ENCODE measurements at places on chromosomes 2 and 18.

GRCh38 chr2:41101281-41101680 is 649.4 kb upstream of the SLC8A1 start:
- no peak for DNase-seq

- DNase-seq = no peak
Observed at GRCh38 chr2:60100034-60100433, 453.4 kb downstream of the BCL11A start.

DNA sequence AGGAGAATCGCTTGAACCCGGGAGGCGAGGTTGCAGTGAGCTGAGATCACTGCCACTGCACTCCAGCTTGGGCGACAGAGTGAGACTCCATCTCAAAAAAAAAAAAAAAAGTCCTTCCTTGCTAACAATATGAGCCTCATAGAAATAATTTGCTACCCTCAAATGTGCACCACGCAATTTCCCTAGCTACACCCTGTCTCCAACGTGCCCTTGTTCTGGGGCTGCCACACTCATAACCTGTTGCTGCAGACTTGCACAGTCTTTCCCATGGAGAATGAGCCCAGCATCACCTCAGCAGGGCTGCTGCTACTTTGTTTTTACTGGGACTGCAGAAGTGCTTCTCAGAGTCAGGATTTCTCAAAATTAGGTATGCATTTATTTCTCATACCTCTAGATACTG is 46.4 kb upstream of the ZNG1B start:
- no peak for DNase-seq

GRCh38 chr2:223486751-223487150 is 115.4 kb downstream of the SCG2 start:
- no peak for DNase-seq

- no peak for DNase-seq
Observed at GRCh38 chr2:120103723-120104467, 91.0 kb downstream of the EPB41L5 start.

DNA sequence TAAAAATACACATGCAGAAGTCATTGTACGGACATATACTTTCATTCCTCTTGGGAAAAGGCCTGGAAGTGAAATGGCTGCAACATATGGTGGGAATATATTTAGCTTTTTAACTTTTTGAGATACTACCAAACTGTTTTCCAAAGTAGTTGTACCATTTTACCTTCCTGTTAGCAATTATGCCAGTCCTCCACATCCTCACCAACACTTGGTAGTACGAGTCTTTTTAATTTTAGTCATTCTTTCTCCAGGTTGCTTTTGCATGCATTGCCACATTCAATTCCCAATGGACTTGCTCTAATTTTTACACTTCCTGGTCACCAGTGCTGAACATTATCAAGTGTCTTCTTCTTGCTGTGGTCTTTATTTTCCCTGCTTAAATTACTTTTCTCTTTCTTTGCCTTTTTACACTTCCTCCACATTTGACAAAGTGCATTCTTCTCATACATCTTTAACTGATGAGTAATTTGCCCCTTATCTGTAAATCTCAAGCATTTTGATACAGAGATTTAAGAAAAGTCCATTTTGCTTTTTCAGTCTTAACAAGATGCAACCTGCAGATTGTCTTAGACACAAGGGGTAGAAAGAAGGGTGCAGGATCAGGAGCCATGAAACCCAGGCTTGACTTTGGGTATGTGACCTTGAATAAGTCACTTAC is 14.5 kb downstream of the VIT start:
- DNase-seq = no peak

DNA sequence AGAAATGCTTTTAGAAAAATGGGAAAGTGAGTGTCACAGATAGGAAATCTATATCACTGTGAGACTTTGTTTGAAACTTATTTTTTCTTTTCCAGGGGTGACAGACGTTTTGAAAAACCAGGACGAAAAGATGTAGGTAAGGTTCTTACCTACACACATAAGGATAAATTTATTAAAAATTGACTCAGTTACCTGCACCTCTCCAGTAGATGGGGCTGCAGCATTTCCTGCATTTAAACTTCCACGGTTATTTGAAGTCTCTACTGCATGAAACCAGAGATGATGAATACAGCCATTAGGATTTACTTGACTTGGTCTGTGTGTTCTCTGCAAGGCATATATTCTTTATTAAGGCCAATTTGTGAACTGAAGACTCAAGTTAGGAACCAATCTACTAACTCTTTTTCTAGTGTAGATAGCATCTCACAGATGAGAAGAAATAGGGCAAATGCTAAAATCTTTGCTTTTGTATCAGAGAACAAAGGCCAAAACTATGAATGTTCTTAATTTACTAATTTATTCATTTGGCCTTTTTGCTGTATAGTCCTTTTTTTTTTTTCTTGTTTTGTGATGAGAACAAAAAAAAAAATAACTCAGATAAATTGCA is 15.0 kb downstream of the KCNJ13 start:
- DNase-seq = no peak

DNA sequence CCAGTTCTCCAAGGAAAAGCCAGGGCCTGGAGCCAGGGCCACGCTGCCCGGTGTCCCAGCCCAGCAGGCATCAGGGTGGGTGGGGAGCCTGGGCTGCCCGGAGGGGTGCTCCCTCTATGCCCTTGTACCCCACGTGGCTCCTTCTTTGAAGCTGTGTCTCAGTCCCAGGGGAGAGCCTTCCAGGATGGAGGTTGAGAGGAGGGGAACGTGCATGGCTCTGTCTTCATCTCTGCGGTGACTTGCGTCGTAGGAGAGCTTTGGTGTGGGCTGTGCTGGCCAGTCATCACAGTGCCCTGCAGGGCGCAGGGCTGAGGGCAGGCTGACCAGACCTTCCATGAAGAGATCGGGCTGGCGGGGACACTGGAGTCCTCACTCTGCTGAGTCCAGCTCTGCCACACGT is 197.2 kb downstream of the LDLRAD4 start:
- no peak for DNase-seq

DNA sequence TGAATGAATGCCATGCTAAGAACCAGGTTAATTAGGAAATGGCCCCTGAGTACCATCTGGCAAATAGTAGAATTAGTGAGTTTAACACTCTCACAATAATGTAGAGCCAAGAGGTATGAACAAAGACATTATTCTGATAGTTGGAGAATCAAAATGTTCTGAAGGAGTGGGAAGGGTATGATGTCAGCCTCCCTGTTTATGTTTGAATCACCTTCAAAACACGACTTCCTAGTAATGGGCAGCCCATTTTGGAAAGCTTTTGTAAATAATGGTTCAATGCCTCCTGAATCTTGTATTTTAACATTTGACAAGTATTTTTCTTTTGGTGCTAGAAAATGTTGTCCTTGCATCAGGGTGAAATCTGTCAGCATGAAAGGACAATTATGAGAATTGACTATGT is 108.3 kb downstream of the DSEL start:
- no peak for DNase-seq

GRCh38 chr18:77320971-77321559 is 71.4 kb downstream of the GALR1 start:
- no peak for DNase-seq

- no peak for DNase-seq
Observed at GRCh38 chr2:97911922-97912575, 83.7 kb downstream of the TMEM131 start.

GRCh38 chr2:176172895-176173566 is 15.4 kb upstream of the HOXD1 start:
- DNase-seq = no peak

GRCh38 chr2:113169586-113169985 is 4.2 kb upstream of the PSD4 start:
- no peak for DNase-seq

GRCh38 chr2:175576875-175577274 is 395.4 kb upstream of the ATP5MC3 start:
- no peak for DNase-seq

DNA sequence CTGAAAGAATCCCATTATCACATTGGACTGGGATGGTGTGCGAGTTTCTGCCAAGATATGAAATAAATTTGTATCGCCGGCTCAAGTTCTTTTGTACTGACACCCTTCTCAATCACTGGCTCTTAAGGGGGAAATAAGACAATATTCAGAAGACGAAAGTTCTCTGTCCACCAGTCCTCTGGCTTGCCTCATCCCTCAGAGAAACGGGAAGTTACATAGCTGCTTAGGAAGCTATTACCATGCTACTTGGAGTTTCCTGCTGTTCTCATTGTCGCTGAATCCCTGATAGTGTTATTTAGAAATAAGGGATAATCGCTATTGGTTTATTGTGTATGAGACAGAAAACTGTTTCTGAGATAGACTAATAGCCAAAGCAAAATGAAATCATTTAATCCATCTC is 205.0 kb upstream of the ZNF521 start:
- no peak for DNase-seq

DNA sequence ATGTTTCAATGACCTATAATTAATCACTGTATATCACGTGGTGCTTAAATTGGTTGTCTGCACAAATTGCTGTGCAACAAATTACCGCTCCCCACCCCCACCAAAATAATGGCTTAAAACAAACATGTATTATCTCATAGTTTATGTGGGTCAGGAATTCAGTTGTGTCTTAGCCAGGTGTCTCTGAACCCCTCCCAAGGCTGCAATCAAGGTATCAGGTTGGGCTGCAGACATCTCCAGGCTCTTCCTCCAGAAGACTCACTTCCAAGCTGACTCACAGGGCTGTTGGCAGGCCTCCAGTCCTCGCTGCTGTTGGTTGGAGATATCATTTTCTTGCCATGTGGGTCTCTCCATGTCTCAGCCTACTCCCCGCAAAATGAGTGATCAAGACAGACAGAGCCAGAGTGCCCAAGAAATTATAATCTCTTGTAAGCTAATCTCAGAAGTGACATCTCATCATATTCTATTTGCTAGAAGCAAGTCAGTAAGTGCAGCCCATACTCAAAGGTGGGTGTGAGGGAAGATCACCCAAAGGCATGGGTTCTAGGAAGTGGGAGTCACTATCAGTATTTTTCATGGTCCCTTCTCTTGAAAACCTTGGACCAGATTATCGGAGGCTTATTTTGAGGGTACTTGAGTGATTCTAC is 38.4 kb downstream of the SPC25 start:
- no peak for DNase-seq

DNA sequence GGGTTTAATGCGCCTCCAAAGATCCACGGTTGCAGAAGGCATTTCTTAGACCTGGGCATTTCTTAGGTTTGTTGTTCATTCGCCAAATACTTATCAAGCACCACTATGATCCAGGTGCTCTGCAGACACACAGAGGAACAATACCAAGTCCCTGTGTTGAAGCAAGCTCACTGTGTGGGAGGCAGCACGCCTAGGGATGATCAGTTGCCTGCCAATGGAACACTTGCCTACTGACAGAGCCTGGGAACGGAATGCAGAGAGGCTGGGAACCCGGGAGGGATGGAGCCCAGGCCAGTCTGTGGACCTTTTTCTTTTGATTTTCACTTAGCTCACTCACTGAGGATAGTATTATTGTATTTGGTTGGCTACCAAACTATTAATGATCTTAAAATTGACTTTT is 1.9 kb upstream of the GRP start:
- no peak for DNase-seq

DNA sequence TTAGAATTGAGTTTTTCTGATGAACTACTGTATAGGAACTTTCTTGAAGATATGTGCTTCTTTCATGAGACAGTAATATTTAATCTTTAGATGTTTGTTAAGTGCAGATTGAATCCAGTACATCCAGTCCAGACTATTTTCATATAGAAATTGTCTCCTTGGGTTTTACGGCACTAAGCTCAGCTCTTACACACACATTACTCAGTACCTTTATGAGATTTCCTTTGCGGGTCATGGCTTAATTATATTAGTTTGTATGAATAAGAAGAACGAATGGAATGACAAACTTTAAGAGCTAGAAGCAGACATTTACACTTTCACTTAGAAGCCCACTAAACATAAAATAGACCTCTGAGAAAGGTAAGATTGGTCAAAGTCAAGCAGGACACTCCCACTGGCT is 223.3 kb upstream of the THUMPD2 start:
- DNase-seq = no peak

DNA sequence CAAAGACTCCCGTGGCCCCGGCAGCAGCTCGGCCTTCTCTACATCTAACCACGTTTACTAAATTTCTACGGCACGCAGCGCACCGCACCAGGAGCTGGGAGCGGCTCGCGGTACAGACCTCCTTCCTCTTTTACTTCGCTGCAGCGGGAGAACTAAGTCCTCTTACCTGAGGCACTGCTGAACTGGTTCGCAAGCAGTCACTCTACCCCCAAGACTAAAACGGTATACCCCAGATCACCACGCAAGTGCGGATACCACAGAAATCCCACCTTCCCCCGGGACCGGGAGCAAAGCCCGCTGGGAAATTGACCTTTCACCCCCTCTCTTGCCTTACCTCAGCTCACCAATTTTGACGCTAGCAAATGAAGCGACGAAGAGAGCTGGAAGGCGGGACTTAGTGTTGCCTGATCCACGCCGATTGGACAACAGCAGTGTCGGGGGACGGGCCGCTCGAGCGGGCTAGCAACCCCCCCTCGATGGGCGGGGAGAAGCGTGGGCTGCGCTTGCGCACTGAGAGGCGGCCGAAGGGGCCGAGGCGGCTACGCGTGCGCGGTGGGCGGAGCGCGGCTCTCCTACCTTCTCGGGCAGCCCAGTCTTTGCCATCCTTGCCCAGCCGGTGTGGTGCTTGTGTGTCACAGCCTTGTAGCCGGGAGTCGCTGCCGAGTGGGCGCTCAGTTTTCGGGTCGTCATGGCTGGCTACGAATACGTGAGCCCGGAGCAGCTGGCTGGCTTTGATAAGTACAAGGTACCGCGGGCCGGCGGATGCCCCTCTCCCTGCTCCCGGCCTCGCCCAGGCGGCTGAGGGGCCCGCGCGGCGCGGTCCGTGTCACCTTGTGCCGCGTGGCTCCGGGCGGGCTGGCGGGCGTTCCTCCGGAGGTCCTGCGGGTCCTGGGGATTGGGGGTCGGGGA is at the start of gene SELENOI:
TSS of gene SELENOI (plus strand) at position 599 of the 909 bp plus-strand sequence. CDS start at position 689, 90 bp downstream.
- DNase-seq = peak; percentile 100

GRCh38 chr2:62200291-62200841 is 4.5 kb downstream of the B3GNT2 start:
- DNase-seq = no peak

- DNase-seq = no peak
Observed at GRCh38 chr2:85796341-85797262, 42.8 kb downstream of the ATOH8 start.

DNA sequence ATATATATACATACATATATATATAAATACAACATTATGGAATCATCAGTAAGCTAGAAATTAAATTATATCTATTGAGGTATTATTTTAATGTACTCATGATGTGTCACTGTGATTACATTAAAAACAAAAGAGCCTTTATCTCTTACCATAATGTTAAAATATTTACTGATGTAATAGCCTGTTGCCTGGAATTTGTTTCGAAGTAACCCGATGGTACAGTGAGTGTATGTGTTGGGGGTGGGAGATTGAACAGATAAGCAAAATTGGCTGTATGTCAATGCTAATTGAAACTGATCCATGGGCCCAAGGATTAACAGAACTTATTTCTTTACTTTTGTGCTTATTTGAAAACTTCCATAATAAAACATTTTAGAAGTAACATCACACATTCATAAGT is 1473.2 kb downstream of the LRP1B start:
- DNase-seq = no peak

GRCh38 chr18:9016633-9017166 is 85.8 kb upstream of the NDUFV2 start:
- no peak for DNase-seq

GRCh38 chr2:217225596-217225995 is 365.7 kb upstream of the TNP1 start:
- DNase-seq = no peak
